ENCODE measurements at places on chromosomes 7 and 10.

GRCh38 chr7:122637784-122638183, 61.1 kb downstream of the RNF133 start:
- no peak for DNase-seq

- no peak for DNase-seq
Measured at GRCh38 chr10:119509909-119510451, 32.5 kb downstream of the RGS10 start.

DNA sequence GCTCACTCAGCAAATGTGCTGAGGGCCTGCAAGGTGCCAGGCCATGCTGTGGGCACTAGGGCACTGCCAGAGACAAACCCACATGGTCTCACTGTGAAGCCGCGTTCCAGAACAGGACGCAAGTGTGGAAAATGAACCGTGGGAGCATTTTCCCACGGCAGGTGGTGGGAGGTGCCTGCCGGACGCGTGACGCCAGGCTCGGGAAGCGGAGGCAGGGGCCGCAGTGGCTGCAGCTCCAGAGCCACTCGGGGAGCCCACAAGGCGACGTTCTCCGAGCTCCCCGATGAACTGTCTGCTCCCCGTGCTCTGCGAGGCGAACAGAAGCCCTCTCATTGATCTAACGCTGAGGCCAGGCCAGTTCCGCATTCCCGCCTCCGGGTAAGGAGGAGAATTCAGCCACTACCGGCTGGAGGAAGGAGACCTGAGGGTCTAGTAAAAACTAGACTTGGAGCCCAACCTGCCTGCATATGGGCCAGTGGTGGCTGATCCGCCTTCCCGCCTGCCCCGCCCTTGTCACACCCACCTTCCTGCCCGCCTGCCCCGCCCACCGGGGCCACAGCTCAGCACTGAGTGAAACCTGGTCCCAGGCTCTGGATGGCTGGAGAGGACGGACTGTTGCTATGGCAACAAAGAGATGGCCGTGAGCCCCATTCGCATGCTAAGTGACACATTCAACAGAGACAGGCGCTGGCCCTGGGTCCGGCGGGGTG, 13.1 kb downstream of the ADGRA1 start:
- no peak for DNase-seq

GRCh38 chr7:32809347-32809746, 82.2 kb downstream of the KBTBD2 start:
- no peak for DNase-seq

GRCh38 chr7:53095731-53096501, 60.5 kb downstream of the POM121L12 start:
- no peak for DNase-seq

- DNase-seq = no peak
Measured at GRCh38 chr7:33632840-33633525, 272.4 kb upstream of the BMPER start.

DNA sequence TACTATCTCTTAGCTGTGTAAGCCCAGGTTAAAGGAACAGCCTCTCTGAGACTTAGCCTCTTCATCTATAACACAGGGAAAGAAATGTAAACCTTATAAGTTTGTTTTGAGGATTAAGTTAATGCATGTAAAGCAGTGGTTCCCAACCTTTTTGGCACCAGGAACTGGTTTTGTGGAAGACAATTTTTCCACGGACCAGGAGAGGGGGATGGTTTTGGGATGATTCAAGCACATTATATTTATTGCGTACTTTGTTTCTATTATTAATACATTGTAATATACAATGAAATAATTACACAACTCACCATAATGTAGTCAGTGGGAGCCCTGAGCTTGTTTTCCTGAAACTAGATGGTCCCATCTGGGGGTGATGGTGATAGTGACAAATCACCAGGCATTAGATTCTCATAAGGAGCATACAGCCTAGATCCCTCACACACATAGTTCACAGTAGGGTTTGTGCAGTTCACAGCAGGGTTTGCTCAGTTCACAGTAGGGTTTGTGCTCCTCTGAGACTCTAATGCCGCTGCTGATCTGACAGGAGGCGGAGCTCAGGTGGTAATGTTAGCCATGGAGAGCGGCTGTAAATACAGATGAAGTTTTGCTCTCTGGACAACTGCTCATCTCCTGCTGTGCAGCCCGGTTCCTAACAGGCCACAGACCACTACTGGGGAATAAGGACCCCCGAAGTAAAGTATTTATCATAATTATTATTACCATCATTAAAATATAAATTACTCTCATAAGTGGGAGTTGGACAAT, 41.3 kb upstream of the ANK3 start:
- no peak for DNase-seq

DNA sequence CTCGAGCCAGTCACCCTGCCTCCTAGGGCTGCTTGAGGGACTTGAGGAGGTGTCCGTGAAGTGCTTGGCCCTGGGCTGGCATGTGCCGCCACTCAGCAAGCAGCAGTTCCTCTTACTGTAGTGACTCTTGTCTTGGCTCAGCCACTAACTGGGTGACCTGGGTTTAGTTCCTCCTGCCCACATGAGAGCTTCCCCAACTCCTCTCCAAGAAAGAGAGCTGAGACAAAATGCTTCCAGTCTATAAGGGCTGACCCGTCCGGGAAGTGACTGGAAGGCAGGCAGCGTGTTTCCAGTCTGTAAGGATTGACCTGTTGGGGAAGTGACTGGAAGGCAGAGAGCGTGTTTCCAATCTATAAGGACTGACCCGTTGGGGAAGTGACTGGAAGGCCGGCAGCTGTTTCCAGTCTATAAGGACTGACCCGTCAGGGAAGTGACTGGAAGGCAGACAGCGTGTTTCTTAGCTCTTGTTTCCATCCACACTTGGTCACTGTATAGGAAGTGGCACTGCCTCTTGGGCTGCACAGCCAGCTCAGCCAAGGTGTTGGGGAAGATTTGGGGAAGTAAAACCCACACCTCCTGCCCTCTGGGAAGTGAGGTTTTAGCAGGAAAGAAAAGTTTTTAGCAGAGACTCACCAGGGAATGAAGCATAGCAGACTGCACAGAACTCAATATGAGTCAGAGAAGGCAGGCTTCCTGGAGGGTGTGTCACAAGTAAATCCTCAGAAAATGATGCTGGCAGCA, 53.3 kb upstream of the PPIF start:
- no peak for DNase-seq

DNA sequence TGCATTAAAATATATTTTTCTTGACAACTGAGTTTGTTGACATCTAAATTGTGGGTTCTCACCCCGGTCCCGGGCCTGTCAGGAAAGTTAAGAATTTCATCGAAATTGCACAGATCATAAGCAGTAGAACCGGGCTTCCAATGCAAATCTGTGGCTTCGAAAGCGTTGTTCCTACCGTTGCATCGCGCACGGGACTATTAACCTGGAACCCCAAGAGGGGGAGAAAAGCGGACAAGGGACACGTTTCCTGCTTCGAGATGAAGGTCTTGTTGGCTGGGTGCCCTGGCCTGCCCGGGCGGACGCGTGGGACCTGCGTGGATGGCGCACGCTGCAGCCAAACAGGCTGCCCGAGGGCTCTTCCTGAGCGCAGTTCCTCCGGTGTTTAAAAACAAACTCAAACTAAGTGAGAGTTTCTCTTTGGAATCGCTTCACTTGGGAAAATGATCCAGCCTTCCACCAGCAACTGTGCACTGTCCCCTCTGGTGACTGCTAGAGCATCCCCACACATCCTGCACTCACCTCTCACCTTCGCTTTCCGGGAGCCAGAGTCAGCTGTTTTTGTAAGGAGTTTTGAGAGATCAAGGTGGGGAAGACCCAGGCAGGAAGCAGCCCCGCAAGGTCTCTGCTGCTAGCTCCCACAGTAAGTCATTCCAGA, 5.1 kb upstream of the TBX20 start:
- no peak for DNase-seq

DNA sequence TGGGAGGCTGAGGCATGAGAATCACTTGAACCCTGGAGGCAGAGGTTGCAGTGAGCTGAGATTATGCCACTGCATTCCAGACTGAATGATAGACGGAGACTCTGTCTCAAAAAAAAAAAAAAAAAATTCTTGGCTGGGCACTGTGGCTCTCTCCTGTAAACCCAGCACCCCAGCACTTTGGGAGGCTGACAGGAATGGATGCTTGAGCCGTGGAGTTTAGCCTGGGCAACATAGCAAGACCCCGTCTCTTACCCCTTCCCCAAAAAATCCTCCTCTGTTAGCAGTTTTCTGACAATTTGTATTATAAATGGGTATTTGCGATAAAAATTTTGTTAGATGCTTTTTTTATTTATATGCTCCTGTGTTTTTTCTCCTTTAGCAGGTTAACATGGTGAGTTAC, 11.0 kb downstream of the SAMD8 start:
- DNase-seq = no peak

DNA sequence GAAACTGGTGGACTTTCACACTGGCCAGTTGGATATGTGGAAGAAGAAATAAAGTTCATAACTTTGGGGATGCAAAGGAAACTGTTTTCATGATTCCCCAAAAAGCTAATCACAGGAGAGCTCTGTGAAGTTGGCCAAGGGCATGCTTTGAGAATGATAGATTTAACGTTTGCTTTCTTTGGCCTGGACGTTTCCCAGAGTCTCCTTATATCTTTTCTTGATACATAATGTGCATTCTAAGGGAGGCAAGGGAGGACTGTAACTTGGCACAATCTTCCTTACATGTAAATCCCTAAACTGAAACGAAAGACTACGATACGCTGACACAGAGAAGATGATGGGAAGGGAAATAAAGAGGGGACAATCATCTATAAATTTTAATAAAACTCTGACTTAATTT, 176.5 kb upstream of the INHBA start:
- no peak for DNase-seq

DNA sequence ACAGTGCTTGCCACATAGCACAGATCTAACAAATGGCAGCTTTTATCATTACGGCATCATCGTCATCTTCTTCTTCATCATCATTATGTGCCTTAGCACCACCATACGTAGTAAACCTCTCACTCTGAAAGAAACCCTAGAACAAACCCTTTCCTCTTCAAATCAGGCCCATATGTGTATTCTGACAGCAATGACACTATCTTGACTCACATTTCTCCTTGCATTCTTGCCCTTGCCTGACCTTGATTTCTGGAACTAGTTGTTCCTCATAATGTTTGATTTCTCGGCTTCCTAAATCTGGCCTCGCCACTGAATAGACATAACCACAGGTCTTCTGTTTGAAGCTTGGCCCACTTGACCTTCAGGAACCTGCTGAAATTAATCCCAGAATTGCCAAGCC, 115.3 kb downstream of the DGKI start:
- no peak for DNase-seq

GRCh38 chr7:12031638-12032037, 179.5 kb upstream of the TMEM106B start:
- no peak for DNase-seq

DNA sequence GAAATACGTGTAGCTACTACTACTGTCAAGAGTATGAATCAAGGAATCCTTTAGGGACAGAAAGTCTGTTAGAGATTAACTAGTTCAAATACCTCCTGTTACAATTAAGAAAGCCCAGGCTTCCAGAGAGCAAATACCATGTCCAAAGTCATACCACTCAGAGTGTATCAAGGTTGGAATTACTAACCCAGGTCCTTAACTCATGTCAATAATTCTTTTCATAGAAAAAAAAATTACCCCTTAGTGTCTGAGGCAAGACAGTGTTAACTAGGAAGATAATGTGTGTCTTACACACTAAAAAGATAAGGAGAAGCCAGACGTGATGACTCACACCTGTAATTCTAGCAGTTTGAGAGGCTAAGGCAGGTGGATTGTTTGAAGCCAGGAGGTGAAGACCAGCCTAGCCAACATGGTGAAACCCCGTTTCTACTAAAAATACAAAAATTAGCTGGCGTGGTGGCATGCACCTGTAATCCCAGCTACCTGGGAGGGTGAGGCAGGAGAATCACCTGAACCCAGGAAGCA, 423.4 kb downstream of the SORCS1 start:
- no peak for DNase-seq

DNA sequence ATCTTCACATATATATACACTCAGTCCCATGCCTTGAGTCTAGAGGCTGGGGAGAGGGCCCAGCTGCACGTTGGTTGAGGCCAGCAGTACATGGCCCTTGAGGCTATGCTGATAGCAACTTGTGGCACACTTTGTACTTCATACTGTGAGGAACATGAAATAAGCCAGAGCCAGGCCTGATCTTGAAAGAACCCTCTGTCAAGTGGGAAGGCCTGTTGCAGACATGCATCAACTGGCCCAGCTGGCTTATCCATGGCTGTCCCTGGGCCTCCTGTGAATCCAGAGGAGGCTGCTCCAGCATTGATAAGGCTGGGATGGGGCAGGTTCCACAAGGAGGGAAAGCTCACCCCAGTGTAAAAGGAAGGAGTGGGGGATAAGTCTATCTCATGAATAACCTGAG, 140.4 kb downstream of the NRF1 start:
- DNase-seq = no peak

DNA sequence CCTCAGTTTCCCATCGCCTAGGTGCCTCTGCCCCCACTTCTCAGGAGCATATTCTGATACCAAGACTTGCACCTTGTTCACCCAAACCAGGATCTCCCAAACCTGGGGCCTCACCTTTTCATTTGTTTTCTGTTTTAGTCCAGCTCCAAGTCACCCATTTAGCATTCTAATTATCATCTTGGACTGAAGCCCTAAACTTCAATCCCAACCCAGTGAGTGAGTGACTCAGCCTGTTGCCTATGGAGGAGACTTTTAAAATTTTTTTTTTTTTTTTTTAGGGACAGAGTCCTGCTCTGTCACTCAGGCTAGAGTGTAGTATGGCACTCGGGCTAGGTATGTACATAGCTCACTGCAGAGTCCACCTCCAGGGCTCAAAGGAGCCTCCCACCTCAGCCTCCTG, 378.9 kb upstream of the AUTS2 start:
- DNase-seq = no peak

GRCh38 chr10:3790858-3791257, 5.8 kb upstream of the KLF6 start:
- DNase-seq = no peak
